Stomach (tissue), 19 donors: ENCODE measurements at places on chromosomes 4 and X. TPM values are rescaled to one million over a fixed set of nuclear protein-coding genes. Genes with fewer than 3 reads are reported as not detected.

Gene SLC10A4
- not detected for polyA plus RNA-seq

Gene SPANXD
- not detected for polyA plus RNA-seq

Gene CFI
- polyA plus RNA-seq: 14.0 TPM

Gene GRIA2
- polyA plus RNA-seq: 0.18 TPM

Gene PNMA6E
- not detected for polyA plus RNA-seq

Gene GAB3
- polyA plus RNA-seq: 0.93 TPM

Gene SCLT1
- 3.6 TPM for polyA plus RNA-seq

Gene SFRP2
- polyA plus RNA-seq: 1.2 TPM

Gene VCX3A
- polyA plus RNA-seq: not detected

Gene CXCL9
- 4.0 TPM for polyA plus RNA-seq

Gene HSFX2
- polyA plus RNA-seq: 2.0 TPM

Gene WDR19
- 14.5 TPM for polyA plus RNA-seq

Gene CACNA1F
- 0.18 TPM for polyA plus RNA-seq
